ENCODE measurements at places on chromosomes 16 and 17.
A peak's percentile ranks its signal among the peaks of the same experiment; 100 is the strongest.

GRCh38 chr17:9271989-9272388, 250.7 kb downstream of the NTN1 start:
- no peak for DNase-seq

DNA sequence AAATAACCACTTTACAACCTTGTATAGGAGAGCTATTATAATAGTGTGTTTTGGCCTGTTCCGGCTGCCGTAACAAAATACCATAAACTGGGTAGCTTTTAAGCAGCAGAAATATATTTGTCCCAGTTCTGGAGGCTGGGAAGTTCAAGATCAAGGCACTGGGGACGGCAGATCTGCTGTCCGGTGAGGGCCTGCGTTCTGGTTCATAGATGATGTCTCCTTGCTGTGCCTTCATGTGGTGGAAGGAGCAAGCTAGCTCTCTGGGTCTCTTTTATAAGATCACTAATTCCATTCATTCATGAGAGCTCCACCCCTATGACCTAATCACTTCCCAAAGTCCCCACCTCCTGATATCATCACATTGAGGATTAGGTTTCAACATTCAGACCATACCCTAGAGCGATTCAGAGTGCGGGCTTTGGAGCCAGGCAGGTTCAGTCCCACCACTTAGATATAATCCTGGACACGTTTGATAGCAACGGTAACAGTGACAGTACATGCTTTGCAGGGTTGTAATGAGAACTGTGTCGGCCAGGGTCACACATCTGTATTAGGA, 76.2 kb upstream of the ZFHX3 start:
- DNase-seq = no peak

GRCh38 chr17:80820331-80820730, 171.3 kb upstream of the CHMP6 start:
- DNase-seq = no peak

DNA sequence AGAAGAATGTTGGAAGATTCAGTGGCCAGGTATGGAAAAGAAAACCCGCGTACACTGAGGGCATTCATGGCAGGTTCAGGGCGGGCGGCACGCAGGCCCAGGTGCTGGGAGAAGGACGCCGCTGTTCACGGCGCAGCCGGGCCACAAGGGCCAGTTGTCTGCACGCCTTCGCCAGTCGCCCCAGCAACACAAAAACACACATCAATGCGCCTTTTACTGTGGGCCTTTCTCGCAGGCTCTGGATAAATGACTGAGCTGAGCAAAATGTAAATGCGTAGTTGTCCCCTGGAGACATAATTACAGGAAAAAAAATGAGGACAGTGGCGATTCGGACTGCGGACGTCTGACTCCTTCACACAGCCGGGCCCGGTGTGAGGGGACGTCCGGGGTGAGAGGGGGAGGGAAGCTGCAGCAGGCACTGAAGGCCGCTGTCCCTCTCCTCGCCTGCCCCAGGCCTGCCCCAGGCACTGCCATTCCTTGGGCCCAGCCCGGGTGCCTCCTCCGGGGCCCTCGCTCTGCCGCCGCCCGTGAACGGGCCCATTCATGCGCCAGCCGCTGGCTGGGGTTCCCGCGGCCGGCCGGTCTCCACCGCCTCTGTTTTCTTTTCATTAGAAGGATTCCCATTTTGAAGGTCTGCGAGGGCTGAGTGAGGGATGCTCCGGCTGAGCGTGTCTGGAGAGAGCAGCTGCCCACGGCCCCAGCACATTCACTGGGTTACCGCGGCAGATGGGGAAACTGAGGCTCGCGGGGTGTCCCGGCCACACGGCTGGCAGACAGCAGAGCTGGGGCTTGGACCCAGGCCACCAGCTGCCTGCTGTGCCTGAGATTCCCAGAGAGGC, 6.5 kb upstream of the ZNF469 start:
- no peak for DNase-seq

DNA sequence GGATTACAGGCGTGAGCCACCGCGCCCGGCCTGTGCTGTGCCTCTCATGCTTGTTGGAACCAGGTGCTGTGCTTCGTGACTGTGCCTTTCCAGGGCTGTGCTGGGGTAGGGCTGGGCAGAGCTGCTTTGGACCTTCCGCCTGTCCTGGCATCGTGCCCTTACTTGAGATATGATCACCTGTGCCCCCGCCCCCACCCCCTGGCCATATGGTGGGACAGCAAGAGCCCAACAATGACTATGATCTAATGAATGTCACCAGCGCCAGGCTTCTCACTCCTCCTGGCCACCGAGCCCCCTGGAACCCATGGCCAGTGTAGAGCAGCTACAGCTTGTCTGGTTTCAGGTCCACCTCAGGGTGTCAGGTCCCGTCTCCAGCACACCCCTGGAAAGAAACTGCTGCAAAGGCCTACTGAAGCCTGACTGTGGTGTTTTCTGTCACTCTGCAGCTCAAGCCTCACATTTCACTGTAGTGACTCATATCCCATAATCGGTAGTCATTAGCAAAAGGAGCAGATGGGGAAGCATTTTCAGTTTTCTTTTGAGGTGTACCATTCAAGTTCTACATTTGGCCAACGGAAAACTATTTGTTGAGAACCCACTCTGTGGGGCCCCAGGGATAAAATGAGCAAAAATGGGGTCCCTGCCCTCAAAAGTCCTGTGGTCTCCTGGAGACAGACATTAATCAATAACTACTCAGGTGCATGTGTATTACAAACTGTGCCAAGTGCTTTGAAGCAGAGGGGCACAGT, 22.1 kb downstream of the FCSK start:
- peak; percentile 45 for DNase-seq

GRCh38 chr16:3066440-3066748, 954 bp downstream of the IL32 start:
- no peak for DNase-seq

DNA sequence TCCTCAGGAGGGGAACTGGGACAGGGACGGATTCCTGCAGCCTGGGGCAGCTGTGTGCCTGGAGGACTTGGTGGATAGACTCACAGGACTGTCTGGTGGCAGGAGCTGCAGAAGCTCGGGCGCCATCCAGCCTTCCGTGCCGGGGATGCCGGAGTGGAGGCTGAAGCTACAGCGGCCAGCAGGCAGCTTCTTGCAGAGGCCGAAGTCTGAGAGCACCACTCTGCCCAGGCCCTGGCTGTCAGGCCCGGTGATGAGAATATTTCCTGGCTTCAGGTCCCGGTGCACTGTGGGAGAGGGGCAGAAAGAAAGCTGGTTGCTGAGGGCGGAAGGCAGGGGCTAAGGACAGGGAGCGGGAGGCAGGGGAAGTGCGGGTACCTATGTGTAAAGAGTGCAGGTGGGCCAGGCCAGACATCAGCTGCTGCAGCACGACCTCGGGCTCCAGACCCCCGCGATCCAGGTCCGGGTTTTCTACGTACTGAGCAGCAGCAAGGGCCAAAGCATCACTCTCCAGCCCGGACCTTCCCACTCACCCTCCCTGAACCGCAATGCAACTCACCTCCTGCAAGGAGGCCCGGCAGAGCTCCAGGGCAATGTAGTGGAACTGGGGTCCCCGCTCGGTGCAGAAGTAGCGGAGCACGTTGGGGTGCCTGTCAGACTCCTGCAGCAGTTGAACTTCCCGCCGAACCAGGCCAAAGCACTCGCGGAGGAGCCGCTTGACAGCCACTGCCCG, 16.1 kb downstream of the PLK1 start:
- DNase-seq = peak; percentile 60

- no peak for DNase-seq
These were observed 158.1 kb downstream of the CHD9 start for GRCh38 chr16:53212893-53213223.

GRCh38 chr17:50443505-50443974, 17.5 kb downstream of the ACSF2 start:
- no peak for DNase-seq

GRCh38 chr17:2061441-2061958, 6.6 kb downstream of the HIC1 start:
- no peak for DNase-seq

GRCh38 chr17:56928586-56928985, 14.7 kb upstream of the TRIM25 start:
- no peak for DNase-seq

DNA sequence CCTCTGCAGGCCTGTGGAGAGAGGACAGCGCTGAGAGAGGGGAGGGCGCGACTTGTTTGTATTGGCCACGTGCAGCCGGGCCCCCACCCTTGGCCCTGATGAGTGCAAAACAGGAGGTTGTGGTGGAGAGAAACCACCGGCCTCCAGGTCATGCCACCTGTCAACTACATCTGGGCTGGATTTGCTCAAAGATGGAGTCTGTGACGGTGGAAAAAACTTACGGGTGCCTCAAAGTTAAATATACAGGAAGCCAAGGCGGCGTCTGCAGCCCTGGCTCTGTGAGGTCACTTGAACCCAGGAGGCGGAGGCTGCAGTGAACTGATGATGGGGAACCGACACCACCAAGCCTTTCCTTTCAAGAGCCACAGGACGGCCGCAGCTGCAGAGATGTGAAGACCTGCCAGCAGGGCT, 15.7 kb downstream of the C16orf74 start:
- peak; percentile 29 for DNase-seq

DNA sequence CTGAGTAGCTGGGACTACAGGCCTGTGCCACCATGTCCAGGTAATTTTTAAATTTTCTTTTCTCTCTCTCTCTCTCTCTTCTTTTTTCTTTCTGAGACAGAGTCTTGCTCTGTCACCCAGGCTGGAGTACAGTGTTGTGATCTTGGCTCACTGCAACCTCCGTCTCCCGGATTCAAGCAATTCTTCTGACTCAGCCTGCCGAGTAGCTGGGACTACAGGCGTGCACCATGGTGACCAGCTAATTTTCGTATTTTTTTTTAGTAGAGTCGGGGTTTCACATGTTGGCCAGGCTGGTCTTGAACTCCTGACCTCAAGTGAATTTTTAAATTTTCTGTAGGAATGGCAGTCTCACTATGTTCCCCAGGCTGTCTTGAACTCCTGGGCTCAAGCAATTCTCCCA, 11.1 kb upstream of the ZNF652 start:
- no peak for DNase-seq

- DNase-seq = no peak
These were observed 5.8 kb downstream of the TOM1L2 start for GRCh38 chr17:17966399-17966798.

GRCh38 chr16:600781-601180, 10.9 kb downstream of the RAB40C start:
- no peak for DNase-seq

GRCh38 chr17:20046629-20047028, 37.5 kb downstream of the SPECC1 start:
- DNase-seq = no peak

DNA sequence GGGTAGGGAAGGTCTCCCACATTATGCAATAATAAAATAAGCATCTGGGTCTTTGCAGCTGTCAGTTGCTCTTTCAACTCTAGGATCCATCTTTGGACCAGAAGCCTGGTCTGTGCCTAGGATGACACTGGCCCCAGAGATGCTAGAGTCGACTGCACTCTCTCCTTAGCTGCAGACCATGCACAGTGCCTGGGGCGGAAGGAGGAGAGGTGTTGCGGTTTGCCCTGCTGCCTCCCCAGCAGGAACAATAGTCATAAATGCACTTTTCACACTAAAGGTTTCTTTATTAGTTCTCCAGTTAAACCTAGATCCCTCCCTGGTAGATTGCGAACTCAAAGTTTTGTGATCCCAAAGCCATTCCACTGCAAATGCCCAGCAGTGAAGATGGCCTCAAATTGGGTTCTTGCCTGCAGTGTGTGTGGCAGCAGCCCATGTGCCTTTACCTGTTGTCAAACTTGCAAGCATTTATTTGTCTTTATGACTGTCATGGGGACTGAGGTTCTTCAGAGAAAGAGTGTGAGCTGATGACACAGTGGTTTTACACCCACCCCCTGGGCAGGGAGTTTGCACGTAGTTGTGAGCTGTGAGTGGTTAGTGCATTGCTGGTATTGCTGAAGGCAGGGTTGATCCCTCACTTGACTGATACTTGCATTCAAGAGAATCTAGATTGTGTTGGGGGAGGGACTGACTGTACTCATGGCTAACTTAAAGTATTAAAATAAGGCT, 10.3 kb downstream of the ATXN1L start:
- no peak for DNase-seq

GRCh38 chr17:54608634-54609155, 292.0 kb upstream of the TOM1L1 start:
- DNase-seq = no peak

GRCh38 chr16:87850009-87851006, 19.0 kb downstream of the SLC7A5 start:
- peak; percentile 81 for DNase-seq

DNA sequence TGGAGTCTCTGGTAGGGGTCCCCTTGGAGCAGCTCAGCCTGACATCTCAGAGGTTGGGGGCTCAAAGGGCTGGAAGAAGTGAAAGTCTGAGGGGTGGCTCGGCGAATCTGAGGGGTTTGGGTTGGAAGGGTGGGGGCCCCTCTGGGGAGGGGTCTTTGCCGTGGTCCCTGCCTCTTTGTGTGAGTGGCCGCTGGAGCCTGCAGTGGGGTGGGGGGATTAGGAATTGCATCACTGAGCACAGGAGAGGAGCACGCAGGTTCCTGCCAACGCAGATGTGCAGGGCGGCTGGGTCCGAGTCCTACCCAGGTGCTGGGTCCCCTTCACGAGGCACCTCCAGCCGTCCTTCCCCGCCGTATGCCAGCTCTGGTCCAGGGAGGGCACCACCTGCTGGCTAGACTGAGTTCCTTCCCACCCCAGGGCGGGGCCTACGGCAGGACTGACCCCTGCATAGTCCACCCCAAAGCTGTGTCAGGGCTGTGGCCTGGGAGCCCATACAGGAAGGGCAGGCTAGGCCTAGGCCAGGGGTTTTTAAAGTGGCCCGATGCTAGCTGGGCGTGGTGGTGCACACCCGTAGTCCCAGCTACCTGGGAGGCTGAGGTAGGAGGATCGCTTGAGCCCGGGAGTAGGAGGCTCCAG, 9.9 kb downstream of the FMNL1 start:
- no peak for DNase-seq
